Nephron progenitor cell (in vitro differentiated cells): ENCODE measurements at places on chromosomes 6 and 20.

DNA sequence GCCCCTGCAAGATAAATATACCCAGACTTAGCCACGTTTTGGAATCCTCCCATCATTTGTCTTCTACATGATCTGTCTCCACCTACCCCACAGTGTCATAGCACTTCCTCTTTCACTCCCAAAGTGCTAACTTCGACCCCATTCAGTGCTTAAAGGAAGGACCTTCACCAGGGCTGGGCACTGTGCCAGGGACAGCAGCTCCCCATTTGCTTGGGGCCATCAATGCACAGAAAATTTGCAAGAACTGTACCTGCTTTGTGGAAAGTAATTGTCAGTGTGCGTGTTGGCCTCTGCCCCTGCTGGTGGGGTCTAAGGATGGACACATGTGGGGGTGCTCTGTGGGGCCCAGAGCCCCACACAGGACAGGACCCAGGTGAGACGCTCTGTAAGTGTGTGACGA lies 5.2 kb upstream of the BPIFA2 start:
- DNase-seq: no peak

DNA sequence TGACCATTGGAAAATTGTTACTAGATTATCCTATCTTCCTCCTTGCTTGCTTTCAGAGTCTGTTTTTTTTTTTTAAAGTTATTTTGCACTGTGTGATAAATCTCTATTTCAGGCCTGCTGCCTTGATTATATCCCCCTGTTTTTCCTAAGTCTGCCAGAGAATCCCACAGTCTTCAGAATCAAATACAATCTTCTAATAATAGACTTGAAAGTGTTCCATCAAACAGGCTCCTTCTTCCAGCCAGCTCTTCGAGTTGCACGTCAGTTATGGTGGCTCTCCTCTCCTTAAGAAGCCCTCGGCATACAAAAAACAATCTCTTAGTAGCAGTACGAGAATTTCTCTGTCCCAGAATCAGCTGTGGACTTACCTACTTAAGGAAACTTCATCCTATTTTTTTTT lies 92.9 kb upstream of the NOX3 start:
- DNase-seq: no peak

DNA sequence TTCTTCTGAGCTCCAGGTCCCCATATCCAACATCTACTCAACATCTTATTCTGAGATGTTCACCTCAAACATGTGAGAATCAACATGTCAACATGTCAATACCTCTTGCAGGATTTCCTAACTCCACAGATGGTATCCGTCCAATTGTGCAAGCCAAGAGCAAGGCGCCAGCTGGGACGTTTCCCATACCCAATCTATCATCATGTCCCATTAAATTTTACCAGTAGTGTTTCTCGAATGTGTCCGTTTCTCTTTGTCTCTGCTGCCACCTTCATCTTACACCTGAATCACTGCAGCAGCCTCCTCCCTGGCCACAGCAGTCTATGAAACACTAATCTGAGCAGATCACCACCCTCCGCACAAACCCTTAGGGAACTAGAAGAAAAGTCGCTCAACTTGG lies 78.0 kb upstream of the RPS6KA2 start:
- no peak for DNase-seq

GRCh38 chr6:6005051-6006005 lies 1.4 kb downstream of the NRN1 start:
- no peak for DNase-seq

DNA sequence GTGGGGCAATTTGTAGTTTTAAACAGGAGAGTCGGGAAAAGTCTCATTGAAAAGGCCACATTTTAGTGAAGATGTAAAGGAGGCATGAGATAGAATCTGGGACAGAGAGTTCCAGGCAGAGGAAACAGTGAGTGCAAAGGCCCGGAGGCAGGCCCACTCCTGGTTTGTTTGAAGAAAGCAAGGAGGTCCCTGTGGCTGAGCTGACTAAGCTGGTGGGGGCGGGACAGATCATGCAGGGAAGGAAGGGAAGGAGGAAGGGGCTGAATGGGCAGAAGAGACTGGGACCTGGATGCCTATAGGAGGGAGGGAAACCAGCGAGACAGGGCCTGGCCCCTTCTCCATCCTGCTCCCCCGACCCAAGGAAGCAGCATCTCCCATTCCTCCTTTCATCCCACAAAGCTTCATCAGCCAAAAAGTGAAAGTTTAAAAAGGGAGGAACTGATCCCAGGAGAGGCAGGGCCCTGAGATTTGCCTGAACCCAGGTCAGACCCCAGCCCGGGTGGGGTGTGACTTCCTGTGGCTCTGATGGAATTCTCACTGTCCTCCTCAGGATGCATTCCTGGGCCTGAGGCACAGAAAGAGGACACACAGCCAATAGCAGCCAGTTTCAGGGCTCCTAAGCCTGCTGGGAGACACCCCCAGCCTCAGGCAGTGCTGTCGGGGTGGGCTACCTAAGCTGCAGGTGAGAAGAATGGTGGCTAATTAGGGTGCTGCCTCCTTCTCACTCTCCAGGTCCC lies 54.2 kb upstream of the SIRPA start:
- DNase-seq: no peak

DNA sequence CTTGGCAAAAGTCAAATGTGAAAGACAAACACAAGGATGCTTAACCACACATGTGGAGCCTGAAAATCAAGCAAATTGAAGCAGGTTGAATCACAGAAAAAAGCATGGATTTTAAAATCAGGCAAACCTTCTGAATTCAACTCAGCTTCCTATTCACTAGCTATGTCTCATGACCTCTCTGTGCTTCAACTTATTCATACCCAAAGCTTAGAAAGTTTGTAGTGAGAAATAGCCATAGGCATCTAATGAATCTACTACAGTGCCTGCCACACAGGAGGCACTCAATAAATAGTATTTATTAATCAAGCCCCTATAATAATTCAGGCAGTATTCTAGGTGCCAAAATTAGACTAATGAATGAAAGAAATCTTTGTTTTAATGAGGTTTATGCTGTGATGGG lies 112.2 kb upstream of the TNFAIP3 start:
- no peak for DNase-seq

GRCh38 chr6:170208182-170208601 lies 82.7 kb downstream of the DLL1 start:
- no peak for DNase-seq

- DNase-seq: no peak
Observed at GRCh38 chr20:37981568-37981967, 51.7 kb downstream of the TTI1 start.

DNA sequence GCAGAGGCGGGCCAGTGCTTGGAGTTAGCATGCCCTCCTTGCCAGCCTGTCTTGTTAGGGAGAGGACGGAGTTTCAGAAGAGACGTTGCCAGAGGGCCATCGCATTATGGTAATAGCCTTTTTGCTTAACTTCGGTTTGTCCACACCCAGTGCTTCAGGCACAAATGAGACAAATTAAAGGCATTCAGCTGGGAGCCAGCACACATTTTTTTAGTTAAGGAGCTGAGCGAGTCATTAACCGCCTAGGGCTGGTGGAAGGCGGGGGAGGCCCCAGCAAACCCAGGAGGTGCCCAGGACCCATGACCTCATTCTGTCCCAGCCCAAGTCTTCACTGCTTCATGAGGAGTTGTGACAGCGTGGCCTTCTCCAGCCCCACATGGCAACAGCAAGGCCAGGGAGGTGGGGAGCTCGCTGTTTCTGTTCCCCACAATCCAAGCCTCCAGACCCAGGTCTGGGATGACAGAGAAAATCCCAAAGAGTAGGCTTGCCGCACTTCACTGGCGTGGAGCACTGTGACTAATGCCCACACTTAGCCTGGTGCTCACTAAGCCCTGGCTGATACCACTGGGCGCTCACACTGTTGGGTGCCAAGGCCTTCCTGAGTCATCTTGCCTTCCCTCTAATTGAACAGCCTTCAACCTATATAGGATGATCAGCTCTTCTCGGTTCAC lies 237.1 kb downstream of the ANKRD60 start:
- DNase-seq: no peak

GRCh38 chr6:33007831-33008400 lies 1.5 kb downstream of the HLA-DOA start:
- no peak for DNase-seq

DNA sequence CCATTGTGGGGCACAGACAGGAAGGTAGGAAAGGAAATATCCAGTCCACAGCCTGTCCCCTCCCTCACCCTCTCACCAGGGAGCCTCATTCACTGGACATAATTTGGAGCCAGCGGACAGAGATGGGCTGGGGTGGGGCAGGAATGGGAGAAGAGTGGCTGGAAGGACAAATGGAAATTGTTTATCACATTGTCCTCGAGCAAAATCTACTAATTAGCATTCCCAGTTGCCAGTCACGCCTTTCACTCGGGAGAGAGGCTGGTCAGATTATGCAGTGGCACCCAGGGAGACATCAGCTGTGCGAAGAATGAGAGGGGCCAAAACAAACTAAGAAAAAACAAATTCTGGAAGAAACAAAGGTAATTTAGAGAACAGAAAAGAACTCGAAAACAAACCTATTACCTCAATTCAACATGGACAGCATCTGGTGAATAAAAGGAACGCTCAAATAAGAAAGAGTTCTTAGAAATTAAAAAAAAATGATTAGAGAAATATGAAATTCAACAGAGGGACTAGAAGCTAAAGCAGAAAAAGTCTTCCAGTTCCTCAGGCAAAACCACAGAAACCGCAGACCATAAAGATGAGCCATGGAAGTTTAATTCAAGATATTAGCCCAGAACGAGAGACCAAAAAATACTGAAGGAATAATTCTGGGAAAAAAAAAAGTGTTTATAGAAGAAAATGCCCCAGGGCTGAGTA lies 108.5 kb upstream of the RALGAPA2 start:
- no peak for DNase-seq
